ENCODE measurements at places on chromosomes 3 and 15.

DNA sequence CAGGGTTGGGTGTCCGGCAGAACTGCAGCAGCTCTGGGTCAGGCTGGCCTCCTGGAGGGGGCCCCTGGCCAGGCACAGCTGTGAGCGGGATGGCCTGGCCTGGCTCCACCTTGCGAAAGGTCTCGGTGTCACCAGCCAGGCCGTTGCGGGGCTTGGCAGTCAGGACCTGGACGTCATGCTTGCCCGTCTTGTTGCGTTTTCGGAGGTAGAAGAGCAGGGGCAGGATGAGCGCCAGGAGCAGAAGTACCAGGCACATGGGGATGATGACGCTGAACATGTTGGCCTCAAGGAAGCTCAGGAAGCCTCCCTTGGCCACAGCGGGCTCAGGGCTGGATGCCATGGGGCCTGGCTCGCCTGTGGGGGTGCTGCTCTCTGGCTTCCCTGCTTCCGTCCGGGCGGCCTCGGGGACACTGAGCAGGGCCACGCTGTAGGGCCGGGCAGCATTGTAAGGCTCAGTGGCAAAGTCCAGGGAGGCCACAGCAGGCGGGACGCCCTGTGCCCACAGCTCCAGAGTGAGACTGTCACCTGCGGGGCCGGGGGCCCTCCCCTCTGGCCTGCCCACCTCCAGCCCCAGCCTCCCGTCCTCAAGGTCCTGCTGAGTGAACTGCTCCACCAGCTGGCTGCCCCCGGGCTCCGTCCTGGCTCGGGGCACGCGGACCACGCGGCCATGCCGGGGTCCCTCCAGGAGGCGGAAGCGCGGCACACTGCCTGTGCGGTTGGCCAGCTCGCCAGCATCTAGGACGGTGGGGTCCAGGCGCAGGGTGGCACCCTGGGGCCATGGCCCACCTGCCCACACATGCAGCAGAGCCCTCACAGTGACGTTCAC lies 28.1 kb downstream of the SNX33 start:
- DNase-seq, result no peak

DNA sequence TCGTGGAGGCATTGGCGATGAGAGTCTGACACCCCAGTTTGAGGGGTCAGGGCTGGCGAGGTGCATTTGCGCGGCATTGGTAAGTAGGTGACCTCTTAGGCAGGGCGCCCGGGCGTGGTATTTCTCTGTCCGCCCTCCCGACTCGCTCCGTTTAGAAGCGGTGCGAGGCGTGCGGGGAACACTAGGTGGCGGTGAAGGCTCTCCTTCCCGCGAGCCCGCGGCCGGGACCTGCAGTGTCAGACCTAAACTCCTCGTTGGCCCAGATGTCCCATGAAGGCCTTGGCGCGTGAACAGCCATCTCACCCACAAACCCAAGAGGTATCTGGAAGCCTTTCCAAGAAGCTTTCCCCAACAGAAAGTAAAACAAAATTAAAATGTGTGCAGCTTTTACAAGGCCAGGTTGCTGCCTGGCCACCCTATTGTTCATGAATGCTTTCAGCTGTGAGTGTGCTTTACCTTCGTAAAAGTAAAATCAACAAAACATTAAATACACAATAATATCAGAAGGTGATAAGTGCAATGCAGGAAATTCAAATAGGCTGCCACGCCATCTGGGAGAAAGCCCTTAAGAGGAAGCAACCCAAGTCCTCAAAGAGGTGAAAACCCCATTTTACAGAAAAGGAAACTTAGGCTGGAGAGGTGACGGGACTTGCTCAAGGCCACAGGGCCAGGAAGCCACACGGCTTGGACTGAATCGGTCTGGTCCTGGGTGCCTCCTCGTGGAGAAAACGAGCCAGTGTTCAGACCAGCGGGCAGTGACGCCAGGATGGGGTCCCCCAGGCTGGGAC lies 120.3 kb downstream of the ETFA start:
- DNase-seq, result peak; percentile 91

- no peak for DNase-seq
These were observed 607.5 kb upstream of the NAALADL2 start for GRCh38 chr3:174251681-174252080.

- DNase-seq, result peak; percentile 63
These were observed 1.1 kb upstream of the PPARG start for GRCh38 chr3:12287727-12288181.

GRCh38 chr3:10226293-10226692 lies 22.0 kb upstream of the TATDN2 start:
- no peak for DNase-seq

DNA sequence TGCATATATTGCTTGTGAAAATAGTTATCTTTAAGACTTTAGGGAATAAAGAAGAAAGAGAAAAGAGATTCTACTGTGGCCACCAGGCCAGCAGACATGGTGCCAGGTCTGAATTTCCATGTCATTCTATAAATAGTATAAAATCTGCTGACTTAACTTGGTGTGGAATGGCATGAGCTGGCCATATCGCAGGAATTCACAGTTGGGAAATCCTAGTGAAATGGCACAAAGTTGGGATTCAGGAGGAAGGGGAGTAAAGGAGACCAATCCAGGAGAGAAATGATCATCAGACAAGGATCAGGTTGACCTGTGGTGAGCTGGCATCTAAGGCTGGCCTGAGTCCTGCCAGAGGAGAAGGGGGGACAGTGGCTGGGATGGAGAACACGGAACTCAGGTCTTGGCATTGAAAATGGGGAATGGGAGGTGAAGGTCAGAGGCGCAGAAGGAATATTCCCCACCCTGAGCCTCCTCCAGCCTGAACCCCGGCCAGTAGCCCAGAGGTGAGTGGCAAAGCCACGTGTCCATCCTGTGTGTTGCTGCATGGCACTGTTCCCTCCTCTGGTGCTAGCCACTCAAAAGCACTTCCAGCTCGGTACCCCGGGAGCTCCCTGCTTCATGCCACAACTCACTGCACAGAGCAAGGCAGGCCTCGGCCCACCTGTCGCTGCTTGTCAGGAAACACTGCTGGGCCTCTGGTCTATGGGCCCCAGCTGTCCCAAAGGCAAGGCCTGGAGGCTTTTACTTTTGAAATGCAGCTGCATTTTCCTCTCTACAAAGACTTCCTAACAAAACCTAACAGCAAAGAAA lies 51.4 kb downstream of the SSUH2 start:
- DNase-seq, result peak; percentile 24

DNA sequence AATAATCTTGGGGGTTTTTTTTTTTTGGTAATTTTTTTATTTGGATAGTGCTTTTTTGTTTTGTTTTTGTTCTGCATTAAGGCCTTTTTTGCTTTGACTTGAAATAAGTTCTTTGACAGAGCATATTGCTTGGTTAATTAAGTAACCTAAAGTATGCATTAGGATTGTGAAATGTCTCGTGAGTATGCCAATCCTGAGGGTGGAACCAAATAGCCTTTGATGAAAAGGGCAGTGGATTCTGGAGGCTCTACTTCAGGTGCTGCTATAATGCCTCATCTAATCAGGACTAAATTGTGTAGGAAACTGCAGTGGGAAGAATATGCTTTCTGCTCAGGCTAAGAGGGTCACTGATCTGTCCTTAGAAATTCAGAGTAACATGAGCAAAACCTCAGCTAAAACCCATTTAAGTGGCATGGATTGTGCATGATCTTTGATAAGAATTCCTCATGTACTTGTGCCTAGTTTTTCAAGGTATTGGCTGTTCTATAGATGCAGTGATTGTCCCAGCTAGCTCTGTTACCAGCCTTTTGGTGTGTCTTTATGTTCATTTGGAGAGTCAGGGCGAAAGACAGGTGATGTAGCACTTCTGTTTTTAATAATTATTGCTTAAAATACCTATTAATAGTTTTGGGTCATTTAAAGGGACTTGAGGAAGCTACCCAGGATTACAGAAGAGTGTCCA lies 15.4 kb downstream of the CDV3 start:
- DNase-seq, result no peak

GRCh38 chr3:15050405-15051092 lies 14.6 kb downstream of the MRPS25 start:
- DNase-seq, result no peak

- DNase-seq, result no peak
These were observed 6.8 kb downstream of the GATA2 start for GRCh38 chr3:128486205-128486628.

- DNase-seq, result no peak
These were observed 17.6 kb downstream of the LIMD1 start for GRCh38 chr3:45612138-45612537.

DNA sequence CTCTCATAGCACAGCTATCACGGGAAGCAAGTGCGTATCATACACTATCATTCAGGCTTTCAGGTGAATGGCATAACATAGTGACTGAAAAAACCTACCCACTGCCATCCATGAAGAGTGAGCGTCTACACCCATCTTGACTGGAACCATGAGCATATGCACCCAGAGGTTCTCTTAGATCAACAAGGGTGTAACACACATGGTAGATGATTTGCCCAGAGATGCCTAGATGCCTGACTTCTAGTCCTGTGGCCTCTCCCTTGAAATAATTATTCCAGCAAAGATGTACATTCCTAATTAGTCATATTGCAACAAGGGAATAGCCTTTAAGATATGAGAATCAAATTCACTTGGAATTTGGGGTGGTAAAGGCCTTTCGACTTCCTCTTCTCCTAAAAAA lies 228.4 kb downstream of the GREM1 start:
- no peak for DNase-seq

- no peak for DNase-seq
These were observed 357.0 kb upstream of the ICE2 start for GRCh38 chr15:60835974-60836373.

DNA sequence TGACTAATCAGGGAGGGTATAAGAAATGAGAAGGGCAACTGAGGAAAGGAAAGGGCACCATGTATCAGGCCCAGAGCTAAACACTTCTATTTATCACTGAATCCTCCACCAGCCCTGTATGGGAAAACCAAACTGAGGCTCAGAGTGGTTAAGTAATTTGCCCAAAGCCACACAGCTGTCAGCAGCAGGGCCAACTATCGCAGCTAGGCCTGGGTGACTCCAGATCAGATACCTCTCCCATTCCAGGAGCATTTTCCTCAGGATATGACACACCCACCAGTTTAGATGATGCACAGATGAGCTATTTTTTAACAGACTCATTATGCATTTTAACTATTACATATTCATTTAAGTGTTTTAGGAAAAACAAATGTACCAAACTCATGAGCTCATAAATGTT lies 14.5 kb downstream of the NUP210 start:
- DNase-seq, result no peak

- DNase-seq, result no peak
These were observed 718 bp downstream of the BNIP2 start for GRCh38 chr15:59688423-59688781.

GRCh38 chr3:8555113-8555661 lies 53.6 kb downstream of the LMCD1 start:
- peak; percentile 61 for DNase-seq

DNA sequence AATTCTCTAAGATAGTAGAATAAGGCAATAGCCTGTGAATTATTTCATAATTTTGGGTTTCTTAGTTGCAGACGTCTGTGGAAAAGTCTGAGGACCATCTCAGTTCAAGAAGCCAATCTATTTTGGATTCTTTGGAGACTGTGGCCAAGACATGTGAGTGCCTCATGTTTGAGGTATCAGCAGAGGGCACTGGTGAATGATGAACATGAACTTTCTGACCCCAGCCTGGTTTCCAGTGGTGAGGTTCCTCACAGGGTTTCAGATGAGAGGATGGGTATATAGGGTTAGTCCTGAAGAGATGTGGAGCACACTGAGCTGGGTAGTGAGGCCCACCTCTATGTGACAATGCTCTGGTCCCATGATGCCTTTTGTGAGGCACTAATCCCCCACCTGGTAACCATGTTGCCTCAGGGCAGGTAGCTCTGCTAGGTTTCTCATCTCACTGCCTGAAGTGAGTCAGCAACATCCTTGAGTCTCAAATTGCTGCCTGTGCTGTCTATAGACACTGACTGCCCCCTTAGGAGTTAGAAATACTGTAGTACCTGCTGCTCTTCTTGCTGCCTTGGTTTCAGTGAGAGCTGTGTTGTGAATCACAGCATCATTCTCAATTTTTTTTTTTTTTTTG lies 32.3 kb downstream of the C3orf62 start:
- DNase-seq, result no peak

- no peak for DNase-seq
These were observed 37.0 kb downstream of the ZNF710 start for GRCh38 chr15:90037961-90038631.

DNA sequence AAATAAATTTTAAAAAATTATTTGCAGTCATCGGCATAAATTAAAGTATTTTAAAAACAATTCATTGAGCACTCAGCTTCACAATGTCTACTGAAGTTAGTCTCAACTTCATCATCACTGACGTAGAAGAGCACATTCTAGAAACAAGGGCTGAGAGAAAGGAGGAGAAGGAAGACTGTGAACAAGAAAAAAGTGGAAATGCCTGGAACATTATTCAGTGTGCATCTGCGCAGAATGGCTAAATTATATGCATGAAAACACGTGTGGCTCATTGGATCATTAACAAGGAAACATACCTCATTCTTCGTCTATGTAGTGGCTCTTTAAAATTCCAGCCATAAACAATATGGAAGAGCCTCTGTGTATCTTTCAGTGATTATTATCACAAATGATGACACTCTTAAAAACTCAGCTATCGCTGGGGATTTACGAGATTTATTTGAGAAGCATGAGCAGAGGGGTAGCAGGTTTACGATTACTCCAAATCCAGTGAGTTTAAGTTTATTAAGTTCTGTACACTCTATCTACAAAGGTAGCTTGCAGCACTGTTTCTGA lies 404.2 kb upstream of the CDIN1 start:
- no peak for DNase-seq

- no peak for DNase-seq
These were observed 355.5 kb downstream of the TIGIT start for GRCh38 chr3:114649331-114649730.

DNA sequence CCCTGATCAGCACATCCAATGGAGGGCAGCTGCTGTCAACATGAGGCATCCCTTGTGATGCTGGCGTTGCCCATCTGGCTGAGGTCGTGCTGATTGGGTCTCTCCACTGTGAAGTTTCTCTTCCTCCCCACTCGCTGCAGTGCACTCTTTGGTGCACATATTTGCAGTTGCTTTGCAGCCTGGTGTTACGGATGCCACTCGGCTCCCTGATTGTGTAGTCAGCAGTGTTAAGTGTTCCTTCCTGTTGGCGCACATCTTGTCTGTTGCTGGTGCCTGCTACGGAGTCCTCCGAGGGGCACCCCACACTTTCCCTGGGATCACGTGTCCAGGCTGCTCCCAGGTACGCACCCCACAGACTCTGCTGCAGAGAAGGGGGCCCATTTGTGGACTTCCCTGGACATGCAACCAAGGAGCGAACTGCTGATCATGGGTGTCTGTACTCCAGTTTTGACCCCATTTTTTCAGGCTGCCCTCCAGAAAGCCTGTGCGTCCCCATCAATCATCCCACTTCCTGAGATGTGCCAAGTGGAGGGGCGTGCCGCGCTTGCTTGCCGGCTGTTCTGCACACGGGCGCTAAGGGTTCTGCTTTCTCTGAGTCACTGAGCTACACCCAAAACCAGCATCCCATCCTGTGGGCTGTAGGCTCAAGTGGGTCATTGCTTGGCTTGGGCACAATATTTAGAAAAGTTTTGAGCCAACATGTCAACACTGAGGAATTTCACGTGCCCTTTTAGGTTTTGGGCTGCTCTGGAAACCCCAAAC lies 98.6 kb downstream of the FBLN2 start:
- peak; percentile 57 for DNase-seq

DNA sequence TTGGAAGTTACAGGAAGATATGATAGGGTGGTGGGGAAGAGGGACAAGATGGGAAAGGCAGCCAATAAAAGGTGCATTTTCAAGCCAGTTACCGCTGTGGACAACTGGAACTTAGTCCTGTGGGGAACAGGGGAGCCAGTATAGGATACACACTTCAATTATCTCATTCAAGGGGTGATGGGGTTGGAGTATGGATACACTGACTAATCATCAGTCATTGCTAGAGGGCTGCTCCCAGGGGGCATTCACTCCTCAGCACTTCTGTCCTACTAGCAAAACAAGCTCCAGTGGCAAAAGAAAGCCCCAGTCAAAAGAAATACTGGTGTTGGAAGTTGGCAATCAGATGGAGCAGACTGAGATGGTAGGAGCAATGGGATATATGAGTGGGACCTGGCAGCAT lies 183.4 kb upstream of the GADL1 start:
- DNase-seq, result no peak
